Upper lobe of left lung (tissue), 6 donors: ENCODE measurements at places on chromosomes 4 and X. TPM values are rescaled to one million over a fixed set of nuclear protein-coding genes. Genes with fewer than 3 reads are reported as not detected.
A peak's percentile ranks its signal among the peaks of the same experiment; 100 is the strongest.

Gene TIGD2
- 10.5 TPM for total RNA-seq

Gene CENPE
- total RNA-seq = 4.2 TPM

Gene TLR6
- 5.2 TPM for total RNA-seq

Gene VCX
- total RNA-seq = not detected

Gene CFI
- total RNA-seq = 49.6 TPM

DNA sequence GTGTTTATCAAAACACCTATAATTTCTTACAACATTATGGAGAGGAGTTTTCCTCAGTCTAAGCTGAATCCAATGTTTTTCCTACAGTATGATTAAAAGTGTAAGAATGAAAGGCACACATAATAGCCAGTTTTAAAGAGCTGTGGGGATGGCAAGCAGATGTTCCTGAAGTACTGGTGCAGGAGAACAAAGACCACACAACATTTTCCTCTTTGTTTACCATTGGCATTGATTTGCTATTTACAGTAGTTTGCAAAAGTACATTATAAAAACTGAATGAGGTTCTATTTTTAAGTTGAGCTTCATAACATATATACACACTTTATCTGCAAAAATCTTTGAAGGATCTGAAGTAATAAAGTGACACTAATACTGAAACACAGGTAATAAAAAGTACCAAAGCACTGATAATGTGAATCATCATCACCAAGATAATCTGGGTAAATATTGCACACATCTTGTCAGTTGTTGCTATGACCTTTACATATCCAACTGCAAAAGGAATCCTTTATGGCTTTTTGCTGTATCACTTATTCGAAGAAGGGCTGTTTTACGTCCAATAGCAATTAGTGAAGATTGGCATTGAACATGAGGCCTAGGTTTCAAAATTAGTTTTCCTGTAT is 22.5 kb downstream of the TCEAL1 start:
- H3K4me1 ChIP-seq = no peaks in the 10 kb centered on the region
- H3K4me3 ChIP-seq = no peak overlapping the region
- no peak for DNase-seq
- no peaks in the 10 kb centered on the region for H3K36me3 ChIP-seq

DNA sequence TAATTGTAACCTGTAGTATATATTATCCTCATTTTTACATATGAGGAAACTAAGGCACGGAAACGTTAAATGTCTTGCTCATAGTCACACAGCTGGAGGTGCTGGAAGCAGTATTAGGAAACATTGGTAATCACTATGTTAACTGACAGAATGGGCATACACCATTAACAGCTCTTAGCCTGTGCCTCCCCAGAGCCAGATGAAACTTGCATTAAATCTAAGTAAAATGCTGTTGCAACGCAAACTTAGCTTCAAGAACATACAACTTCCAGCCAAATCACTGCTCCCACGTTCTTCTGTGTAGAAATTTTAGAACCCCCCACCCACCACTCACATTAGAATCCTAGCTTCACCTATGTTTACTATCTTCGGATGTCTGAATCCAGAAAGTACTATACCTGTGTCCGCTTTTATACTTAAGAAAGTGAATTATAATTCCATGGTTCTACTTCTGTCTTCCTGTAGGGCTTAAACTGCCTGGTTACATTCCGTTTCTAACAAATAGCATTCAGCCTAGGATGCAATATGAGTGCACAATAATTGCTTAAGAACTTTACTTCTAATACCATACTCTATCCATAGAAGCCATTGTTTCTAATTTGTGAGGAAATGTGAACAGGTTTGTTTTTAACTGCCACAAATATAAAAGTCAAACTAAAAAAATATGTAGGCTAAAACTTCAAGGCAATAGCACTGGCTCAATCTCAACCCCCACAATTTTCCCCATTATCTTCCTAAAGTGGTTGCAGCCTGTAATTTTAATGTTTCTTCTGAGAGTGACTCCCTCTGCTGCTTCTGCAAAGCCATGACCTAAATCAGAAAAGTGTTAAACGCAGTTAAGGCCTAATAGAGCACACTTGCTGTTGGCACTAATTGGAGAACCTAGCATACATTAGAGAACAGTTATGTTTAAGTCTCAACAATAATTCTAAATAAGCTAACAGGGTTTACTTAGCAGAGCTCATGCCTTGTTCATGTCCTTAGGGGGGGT is 4.4 kb downstream of the UNC5C start:
- peaks cover 15% of the 10 kb centered on the region for H3K4me1 ChIP-seq
- no peak overlapping the region for H3K27ac ChIP-seq
- H3K36me3 ChIP-seq = no peaks in the 10 kb centered on the region
- DNase-seq = no peak

DNA sequence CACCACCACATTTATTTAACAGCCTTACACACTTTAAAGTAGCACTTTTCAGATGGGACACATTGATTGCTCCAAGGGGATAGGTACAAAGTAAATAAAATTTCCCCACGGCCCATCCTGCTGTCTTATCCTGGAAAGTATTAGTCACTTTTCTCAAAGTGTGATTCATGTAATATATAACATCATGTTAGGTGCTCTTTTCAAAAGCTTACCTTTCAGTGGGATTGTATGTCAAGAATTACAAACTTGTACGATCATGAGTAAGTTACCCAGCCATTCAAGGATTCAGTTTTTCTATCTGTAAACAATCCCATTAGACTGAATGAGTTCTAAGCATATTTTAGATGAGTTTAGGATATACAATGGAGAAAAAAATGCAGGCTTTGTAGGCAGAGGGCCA is 876.6 kb upstream of the GRID2 start:
- H3K27me3 ChIP-seq = no peaks in the 10 kb centered on the region
- DNase-seq = no peak
- no peaks in the 10 kb centered on the region for H3K4me1 ChIP-seq
- H3K36me3 ChIP-seq = no peaks in the 10 kb centered on the region
- no peak overlapping the region for H3K27ac ChIP-seq

GRCh38 chrX:36908801-36909675 is 99.1 kb upstream of the FAM47C start:
- H3K36me3 ChIP-seq = no peaks in the 10 kb centered on the region
- no peaks in the 10 kb centered on the region for H3K4me1 ChIP-seq
- H3K27me3 ChIP-seq = no peaks in the 10 kb centered on the region
- no peak for DNase-seq

GRCh38 chr4:8710946-8711345 is 118.4 kb downstream of the CPZ start:
- H3K36me3 ChIP-seq = no peaks in the 10 kb centered on the region
- DNase-seq = no peak
- H3K4me3 ChIP-seq = no peak overlapping the region
- no peaks in the 10 kb centered on the region for H3K27me3 ChIP-seq
- no peaks in the 10 kb centered on the region for H3K4me1 ChIP-seq

GRCh38 chr4:169758401-169758962 is 738 bp upstream of the HPF1 start:
- no peak overlapping the region for H3K4me3 ChIP-seq
- peaks cover 12% of the 10 kb centered on the region for H3K4me1 ChIP-seq
- DNase-seq = no peak
- no peaks in the 10 kb centered on the region for H3K36me3 ChIP-seq

GRCh38 chr4:9762823-9763475 is 18.5 kb upstream of the DRD5 start:
- no peak overlapping the region for H3K27ac ChIP-seq
- DNase-seq = peak; percentile 24
- no peaks in the 10 kb centered on the region for H3K27me3 ChIP-seq
- no peaks in the 10 kb centered on the region for H3K4me1 ChIP-seq

DNA sequence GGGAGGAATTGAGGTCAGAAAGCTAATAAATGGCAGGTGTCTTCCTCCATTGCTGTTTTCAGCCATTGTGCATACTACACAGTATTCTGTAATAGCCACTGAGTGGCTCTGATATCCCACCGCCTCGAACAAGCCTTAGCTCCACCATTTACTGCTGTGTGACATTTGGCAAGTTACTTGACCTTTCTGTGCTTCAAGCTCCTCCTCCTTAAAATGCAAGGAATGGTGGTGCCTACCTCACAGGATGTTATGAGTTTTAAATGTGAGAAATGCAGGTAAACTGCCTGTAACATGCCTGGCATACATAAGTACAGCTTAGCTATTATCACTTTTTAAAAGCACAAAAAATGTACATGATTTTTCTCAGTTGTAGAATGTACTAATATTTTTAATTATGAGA is 421.0 kb downstream of the MAPK10 start:
- H3K27ac ChIP-seq = no peak overlapping the region
- H3K4me3 ChIP-seq = no peak overlapping the region
- H3K27me3 ChIP-seq = no peaks in the 10 kb centered on the region
- H3K36me3 ChIP-seq = no peaks in the 10 kb centered on the region
- H3K4me1 ChIP-seq = peaks cover 6% of the 10 kb centered on the region

GRCh38 chr4:184911310-184911709 is 85.5 kb upstream of the ACSL1 start:
- H3K4me1 ChIP-seq = no peaks in the 10 kb centered on the region
- no peaks in the 10 kb centered on the region for H3K36me3 ChIP-seq
- H3K27ac ChIP-seq = no peak overlapping the region
- no peak for DNase-seq
- H3K4me3 ChIP-seq = no peak overlapping the region

DNA sequence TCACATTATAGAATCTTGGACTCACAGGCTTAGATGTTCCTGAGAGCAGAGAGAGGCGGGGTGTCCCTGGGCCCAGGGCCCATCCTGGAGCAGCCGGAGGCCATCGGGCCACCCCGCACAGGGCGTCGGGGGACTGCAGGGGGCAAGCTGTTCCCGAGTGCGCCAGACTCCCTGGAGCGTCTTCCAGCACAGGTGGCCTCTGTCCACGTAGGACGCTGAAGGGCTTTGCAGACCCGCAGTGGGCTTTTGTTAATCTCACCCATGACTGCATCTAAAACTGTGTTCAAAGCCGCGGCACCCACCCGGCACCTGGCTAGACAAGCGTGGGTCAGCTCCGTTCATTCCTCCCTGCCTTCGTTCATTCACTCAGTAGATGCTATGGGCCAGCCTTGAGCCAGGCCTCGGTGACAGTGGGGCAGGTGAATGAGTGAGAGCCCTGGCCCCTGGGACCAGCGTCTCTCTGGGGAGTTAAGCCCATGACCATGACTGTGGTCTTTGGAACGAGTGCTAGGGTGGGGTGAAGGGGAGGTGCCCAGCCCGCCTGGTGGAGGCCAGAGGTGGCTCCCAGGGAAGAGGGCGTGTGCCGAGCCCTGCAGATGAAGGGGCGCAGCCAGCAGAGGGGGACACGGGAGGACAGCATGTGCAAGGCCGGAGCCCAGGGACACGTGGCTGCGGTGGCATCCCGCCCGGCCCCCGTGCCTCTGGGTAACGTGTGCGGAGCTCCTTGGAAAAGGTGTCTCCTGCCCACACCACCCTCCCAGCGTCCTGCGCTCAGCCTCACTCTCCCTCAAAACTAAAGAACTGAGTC is 98.3 kb downstream of the HMX1 start:
- no peaks in the 10 kb centered on the region for H3K27me3 ChIP-seq
- H3K36me3 ChIP-seq = no peaks in the 10 kb centered on the region
- DNase-seq = no peak
- no peak overlapping the region for H3K4me3 ChIP-seq

DNA sequence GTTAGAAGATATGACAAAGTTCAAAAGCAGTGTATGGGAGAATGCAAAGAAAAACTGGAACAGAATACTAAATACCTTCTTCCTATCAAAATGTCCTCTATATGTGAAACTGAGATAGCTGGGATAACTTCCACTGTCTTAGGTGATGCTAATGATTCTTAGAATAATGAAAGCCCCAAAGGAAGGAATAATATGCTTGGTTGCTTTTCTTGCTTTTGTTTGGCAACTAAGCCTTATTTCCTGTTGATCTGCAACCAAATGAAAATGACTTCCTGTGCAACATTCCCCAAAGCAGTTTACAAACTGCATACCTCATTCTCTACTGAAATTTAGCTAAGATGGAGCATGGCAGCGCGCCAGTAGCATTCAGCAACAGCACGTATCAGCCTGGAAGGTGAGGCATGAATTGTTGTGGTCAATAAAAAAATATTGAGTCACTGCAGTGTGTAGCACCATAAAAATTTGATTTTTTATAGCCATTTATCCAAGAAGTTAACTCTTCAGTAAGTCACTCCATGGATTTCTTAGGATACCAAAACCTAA is 18.7 kb downstream of the NDNF start:
- DNase-seq = no peak
- H3K27ac ChIP-seq = peak overlapping the region; percentile 49
- H3K4me1 ChIP-seq = peaks cover 12% of the 10 kb centered on the region
- H3K36me3 ChIP-seq = no peaks in the 10 kb centered on the region

- H3K4me3 ChIP-seq = no peak overlapping the region
- no peaks in the 10 kb centered on the region for H3K27me3 ChIP-seq
- no peak overlapping the region for H3K27ac ChIP-seq
- no peak for DNase-seq
- H3K4me1 ChIP-seq = no peaks in the 10 kb centered on the region
Observed at GRCh38 chr4:73816814-73817213, 19.7 kb upstream of the CXCL6 start.

- no peak overlapping the region for H3K4me3 ChIP-seq
- H3K27ac ChIP-seq = no peak overlapping the region
- no peaks in the 10 kb centered on the region for H3K27me3 ChIP-seq
- DNase-seq = no peak
- no peaks in the 10 kb centered on the region for H3K4me1 ChIP-seq
- no peaks in the 10 kb centered on the region for H3K36me3 ChIP-seq
Observed at GRCh38 chr4:26503844-26504243, 13.6 kb upstream of the CCKAR start.

DNA sequence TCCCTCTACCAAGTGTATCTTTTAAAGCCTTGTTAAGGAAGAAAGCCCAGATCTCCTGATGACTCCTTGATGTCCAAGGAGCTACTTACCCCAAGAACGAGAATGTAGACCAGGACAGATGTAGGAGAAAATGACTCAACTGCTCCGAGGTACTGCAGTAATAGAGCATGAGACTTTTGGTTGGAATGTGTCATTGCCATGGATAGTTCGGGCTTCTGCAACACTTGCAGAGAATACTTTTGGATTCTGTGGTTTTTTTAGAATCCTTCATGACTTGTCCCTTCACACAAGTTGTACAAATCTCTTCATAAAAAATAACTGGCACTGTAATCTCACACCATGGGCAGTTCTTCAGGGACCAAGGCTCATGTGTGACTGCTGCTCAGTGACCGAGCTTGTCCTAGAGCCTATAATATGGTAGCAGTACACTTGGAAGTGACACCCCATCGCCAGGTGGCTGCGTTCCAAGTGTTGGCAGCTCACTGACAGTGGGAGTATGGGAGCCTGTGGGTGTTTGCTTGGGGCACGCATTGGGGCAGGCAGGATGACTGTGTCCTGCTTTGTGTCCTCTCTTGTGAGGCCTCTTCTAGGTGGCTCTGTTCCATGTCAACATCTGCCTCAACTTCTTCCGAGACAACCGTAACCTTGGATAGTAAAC is 87.9 kb upstream of the WDR1 start:
- H3K4me1 ChIP-seq = no peaks in the 10 kb centered on the region
- no peaks in the 10 kb centered on the region for H3K36me3 ChIP-seq
- DNase-seq = no peak
- H3K27me3 ChIP-seq = no peaks in the 10 kb centered on the region
- no peak overlapping the region for H3K4me3 ChIP-seq

GRCh38 chrX:134174859-134175258 is 62.1 kb upstream of the CCDC160 start:
- H3K36me3 ChIP-seq = no peaks in the 10 kb centered on the region
- H3K4me3 ChIP-seq = no peak overlapping the region
- H3K27ac ChIP-seq = no peak overlapping the region
- no peaks in the 10 kb centered on the region for H3K27me3 ChIP-seq
- DNase-seq = no peak
